Amniotic epithelial cell (primary cell): ENCODE measurements at places on chromosomes 16 and 17.
A peak's percentile ranks its signal among the peaks of the same experiment; 100 is the strongest.

DNA sequence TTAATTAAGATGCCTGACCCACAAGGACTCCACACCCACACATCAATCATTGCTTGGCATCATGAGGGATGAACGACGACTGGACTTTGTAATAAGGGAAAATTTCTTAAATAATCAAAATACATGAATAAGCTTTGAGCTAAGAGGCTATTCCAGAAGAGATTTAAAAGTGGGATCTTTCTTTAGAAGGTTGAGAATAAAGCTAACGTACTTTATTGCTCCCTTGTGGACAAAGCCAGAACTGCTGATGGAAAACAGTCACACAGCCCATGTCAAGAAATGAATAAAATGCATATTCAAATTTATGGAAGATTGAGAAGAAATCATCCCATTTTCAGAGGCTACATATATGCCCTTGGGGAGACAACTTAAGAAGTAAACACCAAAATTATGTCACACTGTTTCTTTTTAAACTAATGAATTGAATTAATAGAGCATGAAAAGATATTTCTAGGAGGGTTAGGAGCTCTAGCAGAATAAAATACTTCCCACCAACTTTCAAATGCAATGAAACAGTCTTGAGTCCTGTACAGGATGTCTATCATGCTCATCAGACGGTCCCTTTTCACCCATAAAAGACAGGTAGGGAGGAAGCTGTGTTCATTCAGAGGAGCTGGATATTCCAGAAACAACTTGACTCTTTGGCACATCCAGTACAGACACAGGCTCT lies 60.2 kb upstream of the PHOSPHO1 start:
- DNase-seq: peak; percentile 32

DNA sequence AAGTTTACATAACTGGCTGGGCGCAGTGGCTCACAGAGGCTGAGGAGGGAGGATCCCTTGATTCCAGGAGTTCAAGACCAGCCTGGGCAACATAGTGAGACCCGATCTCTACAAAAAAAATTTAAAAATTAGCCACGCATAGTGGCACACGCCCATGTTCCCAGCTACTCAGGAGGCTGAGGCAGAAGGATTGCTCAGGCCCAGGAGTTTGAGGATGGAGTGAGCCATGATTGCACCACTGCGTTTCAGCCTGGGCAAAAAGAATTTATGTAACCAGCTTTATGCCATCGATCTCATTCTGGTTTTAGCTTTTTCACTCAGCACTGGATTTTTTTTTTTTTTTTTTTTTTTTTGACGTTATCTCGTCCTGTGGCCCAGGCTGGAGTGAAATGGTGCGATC lies 9.1 kb upstream of the CD300E start:
- peak; percentile 21 for DNase-seq

- DNase-seq: peak; percentile 95
Observed at GRCh38 chr17:81666342-81667191, at the start of the genes CCDC137 and OXLD1. CCDC137 (plus strand) TSS chr17:81666737; CDS start chr17:81666767, 30 bp downstream. OXLD1 (minus strand) TSS chr17:81666605; CDS start chr17:81666577, 28 bp downstream.

GRCh38 chr16:88769617-88770460 lies 15.2 kb downstream of the PIEZO1 start:
- no peak for DNase-seq

DNA sequence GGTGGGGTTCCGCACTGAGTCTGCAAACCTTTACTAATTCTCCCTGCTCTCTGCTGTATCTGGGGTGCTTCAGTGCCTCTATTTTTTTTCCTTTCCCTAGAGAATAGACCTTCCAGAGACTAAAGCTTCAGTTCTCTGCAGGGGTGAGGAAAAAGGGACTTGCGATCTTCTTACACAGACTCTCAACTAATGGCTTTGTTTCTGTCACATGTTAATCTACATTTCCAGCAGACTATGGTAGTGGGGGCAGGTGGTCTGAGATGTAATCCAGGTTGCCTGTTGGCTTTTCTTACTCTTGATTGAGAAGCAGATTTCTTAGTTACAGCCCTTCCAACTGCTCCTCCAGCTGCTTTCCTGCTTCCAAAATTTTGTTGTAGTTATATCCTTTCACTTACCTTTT lies 229.0 kb upstream of the NLRP1 start:
- DNase-seq: no peak

- peak; percentile 76 for DNase-seq
Observed at GRCh38 chr16:67150047-67150832, 558 bp downstream of the B3GNT9 start.

- DNase-seq: no peak
Observed at GRCh38 chr16:50377001-50377400, 8.2 kb upstream of the BRD7 start.

DNA sequence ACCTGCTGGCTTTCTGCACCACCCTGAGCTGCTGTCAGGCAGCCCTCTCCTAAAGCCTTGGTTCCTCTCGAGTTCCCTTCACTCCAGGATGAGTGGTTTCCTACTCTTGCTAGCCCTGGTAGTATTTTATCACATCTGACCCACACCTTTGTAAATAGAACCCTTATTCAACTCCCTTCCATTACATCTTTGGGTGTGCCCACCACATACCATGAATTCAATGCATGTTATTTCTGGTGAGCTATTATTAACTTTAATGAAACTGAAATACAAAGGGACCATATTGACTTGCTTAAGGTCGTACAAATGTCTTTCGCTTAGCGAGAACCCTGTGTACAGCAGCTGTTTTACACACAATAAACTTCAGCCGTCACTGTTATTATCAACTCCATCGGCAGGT lies 521.3 kb downstream of the GRIN2A start:
- DNase-seq: no peak

- DNase-seq: peak; percentile 36
Observed at GRCh38 chr16:85312642-85313525, 200.6 kb upstream of the CIBAR2 start.

DNA sequence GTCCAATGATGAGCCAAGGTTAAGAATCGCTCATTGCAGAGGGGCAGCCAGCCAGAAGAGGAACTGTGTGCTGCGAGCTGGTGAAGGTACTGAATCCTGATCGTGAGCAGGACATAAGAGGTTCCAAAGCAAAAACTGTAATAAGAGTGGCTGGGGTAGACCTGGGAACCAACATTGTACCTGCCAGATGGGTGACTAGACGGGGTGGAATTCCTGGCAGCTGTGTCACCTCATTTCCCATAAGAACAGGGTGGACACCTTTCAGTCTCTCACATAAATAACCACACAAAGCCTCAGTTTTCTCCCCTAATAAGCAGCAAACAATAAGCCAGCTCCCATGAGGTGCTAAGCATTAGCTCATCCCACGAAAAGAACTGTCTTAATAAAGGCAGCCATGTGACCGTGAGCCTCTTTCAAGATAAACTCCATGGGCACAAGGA lies 290.3 kb downstream of the SOX9 start:
- no peak for DNase-seq
